ENCODE measurements at places on chromosomes 11 and 22.
A peak's percentile ranks its signal among the peaks of the same experiment; 100 is the strongest.

GRCh38 chr11:72787216-72788104 is 6.4 kb downstream of the STARD10 start:
- no peak for DNase-seq

DNA sequence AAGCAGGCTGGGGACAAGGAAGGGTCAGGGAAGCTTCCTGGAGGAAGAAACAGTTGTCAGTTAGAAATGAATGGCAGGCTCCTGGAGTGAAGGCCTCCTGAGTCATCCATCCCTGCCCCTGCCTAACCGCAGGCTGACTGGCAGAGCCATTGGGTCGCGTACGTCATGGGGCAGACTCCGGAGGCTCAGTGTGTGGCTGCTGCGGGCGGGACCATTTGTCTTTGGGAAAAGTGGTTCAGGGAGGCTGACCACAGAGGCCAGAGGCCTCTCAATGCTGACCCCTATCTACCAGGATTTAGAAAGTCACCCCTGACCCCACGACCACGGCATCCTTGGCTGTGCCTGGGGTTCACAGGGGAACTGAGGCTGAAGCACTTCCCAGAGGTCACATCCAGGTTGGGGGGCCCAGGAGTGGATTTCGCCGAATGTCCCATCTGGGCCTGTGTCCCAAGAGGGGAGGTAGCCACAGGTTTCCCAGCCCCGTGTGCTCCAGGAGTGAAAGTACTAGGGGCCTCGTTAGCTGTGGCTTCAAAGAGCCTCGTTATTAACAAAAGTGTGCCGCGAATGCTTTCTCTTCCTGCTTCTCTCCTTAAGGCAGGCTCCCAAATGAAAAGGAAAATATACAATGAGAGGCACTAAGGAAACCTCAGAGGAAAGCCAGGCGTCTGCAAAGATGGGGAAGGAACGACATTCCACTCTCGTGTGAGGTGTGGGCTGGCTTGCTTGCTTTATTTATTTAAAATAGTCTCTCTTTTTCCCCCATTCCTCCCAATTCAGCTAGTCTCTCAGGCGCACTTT is 58.9 kb downstream of the FLRT1 start:
- peak; percentile 73 for DNase-seq

- DNase-seq, result no peak
These were observed 23.6 kb downstream of the SLC35F2 start for GRCh38 chr11:107834995-107835394.

DNA sequence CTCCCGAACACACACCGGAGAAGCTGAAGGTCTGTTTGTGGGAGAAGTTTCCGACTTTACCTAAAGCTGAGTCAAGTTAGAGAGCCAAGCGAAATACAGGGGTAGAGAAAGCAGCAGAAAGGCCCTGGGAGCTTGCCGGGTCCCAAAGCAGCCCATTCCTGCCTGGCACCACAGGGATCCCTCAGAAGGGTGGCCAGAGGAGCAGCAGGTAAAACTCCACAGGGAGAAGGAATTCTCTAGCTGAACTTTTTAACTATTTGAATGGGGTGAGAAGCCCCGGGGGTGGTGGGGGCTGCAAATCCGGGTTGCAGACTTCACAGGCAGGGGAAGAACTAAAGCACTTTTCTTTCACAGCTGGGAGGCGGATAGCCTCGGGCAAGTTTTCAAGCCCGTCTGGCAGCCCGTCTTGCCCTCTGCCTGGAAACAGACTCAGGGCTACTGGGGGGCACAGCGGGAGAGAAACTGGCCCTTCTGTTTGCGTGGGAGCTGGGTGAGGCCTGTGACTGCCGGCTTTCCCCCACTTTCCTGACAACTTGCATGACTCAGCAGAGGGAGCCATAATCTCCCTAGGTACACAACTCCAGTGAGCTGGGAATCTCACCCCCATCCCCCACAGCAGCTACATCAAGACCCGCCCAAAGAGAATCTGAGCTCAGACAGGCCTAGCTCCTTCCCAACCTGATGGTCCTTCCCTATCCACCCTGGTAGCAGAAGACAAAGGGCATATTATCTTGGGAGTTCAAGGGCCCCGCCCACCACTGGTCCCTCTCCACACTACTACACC is 311.0 kb downstream of the SBF2 start:
- DNase-seq, result peak; percentile 75

Data from NCI-H460 (cell line).